Stimulated activated CD8-positive, alpha-beta memory T cell treated with anti-CD3 and anti-CD28 coated beads, Interleukin-4, amount 100 ng/mL, for 1 hour (primary cell): ENCODE measurements at places on chromosomes 2 and 18.
A peak's percentile ranks its signal among the peaks of the same experiment; 100 is the strongest.

GRCh38 chr2:109555346-109555900 is 58.3 kb downstream of the SEPTIN10 start:
- no peak for DNase-seq

DNA sequence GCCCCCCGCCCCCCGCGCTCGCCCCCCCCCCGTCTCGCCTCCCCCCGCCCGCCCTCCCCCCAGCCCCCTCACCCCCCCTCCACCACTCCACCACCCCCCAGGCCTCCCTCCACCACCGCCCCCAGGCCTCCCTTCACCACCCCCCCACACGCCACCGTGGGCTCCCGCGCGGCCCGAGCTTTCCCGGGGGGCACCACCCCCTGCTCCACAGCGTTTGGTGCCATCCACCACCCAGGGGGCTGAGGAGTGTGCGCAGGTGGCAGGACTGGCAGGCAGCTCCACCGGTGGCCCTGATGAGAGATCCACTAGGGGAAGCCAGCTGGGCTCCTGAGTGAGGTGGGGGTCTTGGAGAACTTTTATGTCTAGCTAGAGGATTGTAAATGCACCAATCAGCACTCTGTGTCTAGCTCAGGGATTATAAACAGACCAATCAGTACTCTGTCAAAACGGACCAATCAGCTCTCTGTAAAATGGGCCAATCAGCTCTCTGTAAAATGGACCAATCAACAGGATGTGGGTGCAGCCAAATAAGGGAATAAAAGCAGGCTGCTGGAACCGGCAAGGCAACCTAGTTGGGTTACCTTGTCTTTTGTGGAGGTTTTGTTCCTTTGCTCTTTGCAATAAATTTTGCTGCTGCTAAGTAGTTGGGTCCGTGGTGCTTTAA is 43.0 kb upstream of the ITSN2 start:
- DNase-seq, result no peak

DNA sequence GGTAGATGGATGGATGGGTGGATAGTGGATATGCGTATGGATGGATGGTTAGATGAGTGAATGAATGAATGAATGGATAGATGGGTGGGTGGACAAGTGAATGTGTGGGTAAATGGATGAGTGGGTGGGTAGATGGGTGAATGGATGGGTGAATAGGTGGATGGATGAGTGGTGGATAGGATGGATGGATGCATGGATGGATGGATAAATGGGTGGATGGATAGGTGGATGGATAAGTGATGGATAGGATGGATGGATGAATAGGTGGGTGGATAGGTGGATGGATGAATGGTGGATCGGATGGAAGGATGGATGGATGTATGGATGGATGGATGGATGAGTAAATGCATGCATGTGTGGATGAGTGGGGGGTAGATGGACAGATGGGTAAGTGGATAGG is 169.3 kb downstream of the ACKR3 start:
- DNase-seq, result no peak

DNA sequence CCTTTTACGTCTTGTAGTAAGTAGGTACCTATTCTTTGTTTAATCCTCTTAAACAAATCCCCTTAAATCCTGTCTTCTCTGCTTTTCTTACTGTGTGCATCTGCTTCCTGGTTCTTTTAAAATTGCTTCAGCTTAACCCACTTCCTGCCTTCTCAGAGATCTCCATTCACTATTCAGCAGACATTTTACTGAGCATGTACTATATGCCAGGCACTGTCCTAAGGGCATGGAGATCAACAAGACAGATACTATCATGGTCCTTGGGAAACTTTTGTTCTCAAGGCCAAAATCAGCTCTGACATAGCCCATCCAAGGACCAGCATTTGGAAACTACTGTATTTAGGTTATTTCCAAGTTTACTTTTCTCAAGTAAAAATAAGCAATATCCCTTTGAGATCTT is 227.5 kb downstream of the TPGS2 start:
- no peak for DNase-seq

DNA sequence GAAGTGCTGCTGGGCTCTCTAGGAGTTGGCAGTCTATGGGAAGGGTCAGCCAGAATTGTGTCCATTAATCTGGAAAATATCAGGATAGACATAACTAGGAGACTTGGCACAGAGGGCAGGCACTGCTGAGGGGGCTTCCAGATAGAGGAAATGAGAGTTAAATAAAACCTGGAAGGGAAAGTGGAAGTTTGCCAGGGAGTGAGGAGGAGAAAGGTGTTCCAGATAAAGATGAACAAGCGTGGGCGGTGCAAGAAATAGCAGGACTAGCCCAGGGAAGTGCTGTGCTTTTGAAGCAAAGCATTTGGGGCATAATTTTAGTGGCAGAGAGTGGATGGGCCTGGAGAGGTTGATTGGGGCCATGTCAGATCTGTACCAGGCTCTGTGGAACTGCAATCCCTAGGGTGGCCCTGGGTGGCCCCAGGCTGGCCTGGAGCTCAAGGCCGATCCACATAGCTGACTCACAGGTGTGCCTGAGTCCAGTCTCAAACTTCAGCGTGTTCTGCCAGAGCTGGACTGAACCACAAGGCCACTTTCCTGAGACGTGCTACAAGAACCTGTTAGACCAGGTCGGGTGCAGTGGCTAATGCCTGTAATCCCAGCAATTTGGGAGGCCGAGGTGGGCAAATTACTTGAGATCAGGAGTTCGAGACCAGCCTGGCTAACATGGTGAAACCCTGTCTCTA is 26.9 kb downstream of the GALM start:
- DNase-seq, result no peak

DNA sequence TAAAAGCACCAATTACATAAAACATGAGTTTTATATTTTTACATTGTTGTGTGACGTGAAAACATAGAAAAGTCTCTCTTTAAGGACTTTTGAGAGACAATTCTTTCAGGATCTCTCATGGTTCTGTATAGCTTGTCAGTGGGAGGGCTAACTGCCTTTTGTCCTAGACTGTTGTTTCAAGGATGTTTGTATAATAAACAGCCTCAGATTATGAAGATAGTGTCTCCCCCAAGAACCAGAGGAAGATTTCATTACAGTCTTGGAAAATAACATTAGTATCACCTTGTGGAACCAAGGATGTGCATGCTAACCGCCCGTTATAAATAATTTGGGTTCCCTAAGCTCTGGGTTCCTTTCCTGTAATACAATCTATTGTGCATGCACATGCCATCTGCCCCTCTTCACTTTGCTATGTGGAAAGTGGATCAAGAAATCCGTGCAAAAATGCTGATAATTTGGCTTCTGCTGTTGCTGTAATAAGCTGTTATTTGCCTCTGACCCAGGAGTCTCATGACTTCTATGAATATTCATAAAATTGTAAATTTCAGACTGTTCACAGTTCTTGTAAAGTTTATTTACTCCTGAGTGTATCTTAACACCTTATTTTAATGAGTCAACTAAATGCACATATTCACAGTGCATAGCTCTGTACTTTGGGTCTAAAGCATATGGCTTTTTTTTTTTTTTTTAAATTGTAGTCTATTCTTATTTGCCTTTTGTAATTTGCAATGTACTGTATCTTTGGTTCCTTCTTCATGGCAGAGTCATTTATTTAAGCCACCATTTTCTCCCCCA is 265.5 kb downstream of the PTH2R start:
- no peak for DNase-seq

GRCh38 chr2:169303579-169304305 is 58.6 kb downstream of the LRP2 start:
- no peak for DNase-seq

DNA sequence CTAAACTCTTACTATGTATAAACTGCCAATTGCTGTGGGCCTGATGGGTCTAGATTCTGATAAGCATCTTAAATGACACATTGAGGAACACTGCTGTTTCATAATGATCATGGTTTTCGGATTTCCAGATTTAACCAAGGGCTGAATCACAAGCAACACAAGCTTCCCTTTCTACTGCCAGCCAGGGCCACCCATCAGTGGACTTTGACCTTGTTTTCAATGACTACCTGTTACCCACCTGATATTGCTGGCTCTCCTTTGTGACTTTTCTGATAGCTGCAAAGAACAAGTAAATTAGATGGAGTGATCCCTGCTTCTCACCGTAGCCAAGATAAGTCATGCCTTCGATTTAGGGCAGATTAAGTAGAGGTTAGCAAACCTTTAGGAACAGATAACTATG is 259.0 kb downstream of the PAX3 start:
- no peak for DNase-seq

GRCh38 chr18:22538426-22538825 is 120.7 kb upstream of the CTAGE1 start:
- no peak for DNase-seq

GRCh38 chr2:99489063-99489760 is 605 bp downstream of the REV1 start:
- peak; percentile 20 for DNase-seq

DNA sequence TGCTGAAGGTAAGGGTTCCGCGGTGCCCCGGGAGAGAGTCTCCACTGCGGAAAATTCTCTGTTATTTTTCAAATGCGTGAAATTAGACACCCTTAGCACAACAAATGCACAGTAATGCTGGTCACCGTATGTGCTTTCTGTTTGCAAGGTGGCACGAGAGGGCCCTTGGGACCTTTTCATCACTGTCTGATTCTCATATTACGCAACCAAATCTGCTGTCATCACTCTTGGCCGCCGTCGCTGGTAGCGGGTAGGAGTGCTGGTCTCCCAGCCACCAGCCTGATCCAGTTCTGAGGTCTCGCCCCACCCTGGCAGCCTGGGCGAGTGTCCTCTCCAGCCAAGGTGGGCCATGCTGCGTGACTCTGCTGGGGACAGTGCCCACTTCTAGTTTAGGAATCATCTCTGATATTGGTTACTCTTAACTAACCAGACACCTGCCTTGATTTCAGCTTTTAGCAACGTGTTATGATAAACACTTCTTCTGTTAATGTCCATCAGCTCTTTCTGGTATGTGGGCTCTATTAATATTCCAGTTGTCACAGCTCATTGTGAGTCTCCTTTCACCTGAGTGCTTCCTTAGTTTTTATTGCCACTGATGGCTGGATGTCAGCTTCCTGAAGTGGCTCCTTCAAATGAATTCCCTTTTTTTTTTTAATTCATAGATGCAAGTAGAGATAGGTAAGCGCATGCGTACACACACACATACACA is 199.4 kb downstream of the GBX2 start:
- no peak for DNase-seq

GRCh38 chr18:48356909-48357631 is 52.1 kb downstream of the ZBTB7C start:
- no peak for DNase-seq

GRCh38 chr18:7974200-7974874 is 407.2 kb downstream of the PTPRM start:
- no peak for DNase-seq

GRCh38 chr2:20183373-20183772 is 41.6 kb downstream of the SDC1 start:
- no peak for DNase-seq

DNA sequence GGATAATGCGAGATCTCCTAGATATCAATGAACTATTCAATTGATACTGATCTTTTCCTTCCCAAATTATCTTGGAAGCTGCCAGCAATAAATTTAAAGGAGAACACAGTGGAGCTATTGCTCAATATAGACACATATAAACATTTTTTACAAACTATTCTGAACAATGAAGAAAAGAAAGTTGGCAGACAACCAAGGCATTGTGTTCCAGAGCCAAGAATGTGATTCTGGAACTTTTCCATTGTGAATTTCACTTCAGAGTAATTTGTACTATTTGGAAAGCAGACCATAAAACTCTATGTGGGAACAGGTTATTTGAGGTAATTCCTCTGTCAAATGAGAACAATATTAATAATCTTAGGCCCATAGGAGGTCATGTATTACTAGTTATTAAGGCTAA is 588.2 kb downstream of the IRS1 start:
- DNase-seq, result no peak

DNA sequence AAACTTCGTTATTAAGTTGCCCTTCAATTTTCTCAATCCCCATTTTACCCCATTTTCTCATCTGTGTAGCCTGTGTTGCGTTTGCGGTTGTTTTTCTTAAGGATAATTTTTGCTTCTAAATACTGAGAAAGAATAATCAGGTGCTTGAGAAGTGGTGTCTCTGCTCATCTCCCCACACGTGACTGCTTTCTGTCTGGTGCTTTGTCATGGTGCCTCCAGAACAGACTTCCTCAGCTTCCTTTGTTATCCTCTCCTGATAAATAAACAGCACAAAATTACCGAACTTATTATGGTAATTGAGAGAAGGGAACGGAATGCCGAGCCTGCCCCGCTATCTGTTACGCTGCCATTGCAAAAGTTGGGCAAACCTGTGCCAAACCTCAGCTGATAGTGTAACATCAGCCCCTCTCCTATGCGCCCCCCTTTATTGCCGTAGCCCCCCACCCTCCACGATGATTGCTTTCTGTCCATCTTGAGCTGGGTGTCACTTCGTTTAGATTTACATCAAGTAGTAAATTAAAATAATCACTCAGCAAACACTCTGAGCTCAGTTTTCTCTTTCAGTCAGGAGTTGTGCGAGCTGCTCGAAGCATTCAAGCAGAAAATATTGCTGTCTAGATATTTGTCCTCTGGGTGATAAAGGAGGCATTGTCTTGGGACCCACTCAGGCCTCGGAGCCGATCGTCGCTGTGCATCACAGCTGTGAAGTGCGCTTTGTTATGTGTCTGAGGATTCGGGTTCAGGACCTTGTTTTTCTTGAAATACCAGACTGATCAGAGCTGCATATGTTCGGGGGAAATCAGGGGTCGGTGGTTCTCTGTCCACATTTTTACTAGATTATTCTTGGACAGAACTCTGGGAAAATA is 1008.5 kb upstream of the FANCL start:
- DNase-seq, result no peak

DNA sequence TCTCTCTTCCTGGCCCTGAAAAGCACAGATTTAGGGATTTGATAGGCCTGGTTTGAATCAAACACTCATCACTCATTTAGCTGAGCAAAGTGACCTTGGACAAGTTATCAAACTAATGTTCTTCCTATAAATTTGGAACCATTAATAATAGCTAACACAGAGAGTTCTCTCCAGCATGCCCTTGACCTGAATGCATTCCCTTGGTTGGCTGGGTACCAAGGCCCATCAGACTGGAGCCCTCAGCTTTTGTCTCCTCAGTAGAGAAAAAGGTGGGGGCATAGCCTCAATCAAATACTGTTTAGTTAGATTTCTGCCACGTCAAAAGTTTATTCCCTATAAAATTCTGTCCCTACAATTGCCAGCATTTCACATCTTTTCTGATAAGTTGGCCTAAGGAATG is 13.8 kb upstream of the MRPL19 start:
- no peak for DNase-seq

- DNase-seq, result no peak
Measured at GRCh38 chr2:196289000-196289399, 117.6 kb upstream of the STK17B start.

DNA sequence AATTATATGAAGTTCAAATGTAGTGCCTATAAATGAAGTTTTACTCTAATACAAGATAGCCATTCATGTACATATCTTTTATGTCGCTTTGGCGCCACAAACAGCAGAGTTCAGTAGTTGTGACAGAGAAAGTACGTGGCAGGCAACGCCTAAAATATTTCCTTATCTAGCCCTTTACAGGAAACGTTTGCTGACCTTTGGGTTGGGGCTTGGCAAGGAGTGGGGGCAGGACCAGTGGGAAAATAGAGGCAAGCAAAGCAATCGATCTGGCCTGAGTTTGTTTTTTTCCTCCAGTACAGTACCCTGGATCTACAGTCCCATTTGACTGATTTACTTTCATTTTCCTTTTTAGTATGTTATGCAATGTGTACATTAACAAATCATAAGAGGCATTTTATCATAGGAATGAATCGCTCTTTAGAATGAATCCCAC is 13.1 kb downstream of the CCDC68 start:
- no peak for DNase-seq
